IMR-90 (cell line): ENCODE measurements at places on chromosomes 12 and 14. TPM values are rescaled to one million over a fixed set of nuclear protein-coding genes. Genes with fewer than 3 reads are reported as not detected.

Gene EPYC
- total RNA-seq: not detected in 2 replicates

Gene STK38L
- 7.2 and 15.3 TPM in 2 replicates for total RNA-seq

Gene LBHD2
- total RNA-seq: not detected in 2 replicates

Gene DTX1
- not detected in 2 replicates for total RNA-seq

Gene PELI2
- total RNA-seq: 31.7 and 36.7 TPM in 2 replicates

Gene REP15
- total RNA-seq: 2.2 and 2.5 TPM in 2 replicates

Gene CAPZA3
- not detected in 2 replicates for total RNA-seq
